Dermis blood vessel endothelial cell (primary cell): ENCODE measurements at places on chromosomes 11 and 22.

DNA sequence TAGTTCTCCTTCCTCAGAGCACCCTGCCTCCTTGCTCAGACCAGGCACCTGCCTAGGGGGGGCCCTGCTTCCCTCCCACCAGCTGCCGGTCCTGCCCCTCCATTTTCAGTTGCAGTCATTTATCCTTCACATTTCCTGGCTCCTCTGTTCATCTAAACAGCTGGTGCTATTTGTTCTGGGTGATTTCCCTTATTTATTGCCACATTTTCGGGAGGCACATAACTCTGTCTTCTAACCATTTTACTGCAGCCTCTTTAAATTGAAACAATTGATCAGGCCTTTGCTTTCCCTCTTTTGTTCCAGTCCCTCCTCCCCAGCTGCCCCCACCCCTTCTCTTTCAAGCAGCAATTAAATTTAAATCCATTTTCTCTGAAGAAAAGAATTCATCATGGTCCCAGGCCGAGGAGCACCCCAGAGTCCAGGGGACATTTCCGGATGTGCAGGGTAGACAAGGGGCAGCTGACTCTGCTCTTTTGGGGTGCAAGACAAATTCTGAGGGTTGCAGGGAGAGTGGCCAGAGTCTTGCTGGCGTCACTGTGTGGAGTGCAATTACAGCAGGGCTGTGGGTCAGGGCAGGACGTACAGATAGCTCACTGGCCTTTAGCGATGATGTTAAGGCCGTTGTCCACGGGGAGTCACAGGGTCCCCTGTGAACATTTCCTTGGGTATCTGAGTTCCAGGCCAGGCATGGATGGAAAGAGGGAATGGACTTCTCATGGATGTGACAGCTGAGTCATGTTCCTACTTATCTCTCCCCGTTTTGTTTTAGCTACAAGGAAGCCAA is 476.4 kb downstream of the TBC1D22A start:
- DNase-seq, result no peak

- peak; percentile 56 for DNase-seq
These were observed 37.8 kb downstream of the SLC5A1 start for GRCh38 chr22:32080904-32081303.

DNA sequence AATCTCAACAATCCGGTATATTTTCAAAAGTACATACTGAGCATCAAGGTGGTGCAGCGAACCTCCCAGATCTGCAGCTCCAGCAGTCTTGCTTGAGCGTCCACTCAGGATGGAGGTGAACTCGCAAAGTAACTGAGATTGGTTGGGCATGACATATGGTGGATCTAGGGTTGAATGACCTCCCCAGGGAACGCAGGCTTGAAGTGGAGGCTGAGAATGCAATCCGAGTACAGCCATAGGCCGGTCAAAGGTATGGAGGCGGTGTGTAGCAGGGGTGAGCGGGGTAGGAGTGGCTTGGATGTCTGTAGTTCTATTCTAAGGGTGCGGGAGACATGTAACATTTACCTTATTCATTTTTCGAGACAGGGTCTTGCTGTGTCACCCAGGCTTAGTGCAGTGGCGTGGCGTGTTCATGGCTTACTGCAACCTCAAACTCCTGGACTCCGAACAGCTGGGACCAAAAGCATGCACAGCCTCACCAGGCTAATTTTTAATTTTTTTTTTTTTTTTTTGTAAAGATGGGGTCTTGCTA is 631 bp upstream of the C22orf39 start:
- DNase-seq, result peak; percentile 59

GRCh38 chr11:134267461-134267860 is 8.7 kb upstream of the GLB1L3 start:
- DNase-seq, result no peak

DNA sequence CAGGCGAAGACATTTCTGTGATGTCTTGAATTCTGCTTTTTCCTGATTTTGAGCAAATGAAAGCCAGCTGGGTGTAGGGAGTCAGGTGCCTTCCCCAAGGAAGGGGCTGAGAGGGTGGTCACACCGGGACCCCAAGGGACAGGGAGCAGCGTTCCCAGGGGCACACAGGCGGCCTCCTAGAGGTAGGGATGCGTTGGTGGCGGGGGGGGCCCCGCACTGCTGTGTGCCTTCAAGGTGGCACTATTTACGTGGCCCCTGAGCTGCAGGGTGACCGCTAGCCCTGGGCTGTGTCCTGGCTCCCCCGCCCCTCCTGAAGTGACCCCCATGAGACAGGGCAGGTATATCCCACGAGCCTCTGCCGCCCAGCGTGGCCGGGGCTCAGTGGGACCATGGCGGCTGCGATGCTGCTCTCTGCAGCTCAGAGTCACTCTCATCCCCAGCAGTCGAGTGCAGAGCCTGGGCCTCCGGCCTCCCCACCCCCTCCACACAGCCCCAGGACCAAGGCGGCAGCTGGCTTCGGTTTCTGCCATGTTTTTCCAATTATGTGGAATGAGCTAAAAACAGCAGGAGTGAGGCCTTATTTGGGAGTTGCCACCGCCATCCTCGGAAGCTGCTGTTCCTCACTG is 60.9 kb downstream of the LRP5 start:
- DNase-seq, result no peak

DNA sequence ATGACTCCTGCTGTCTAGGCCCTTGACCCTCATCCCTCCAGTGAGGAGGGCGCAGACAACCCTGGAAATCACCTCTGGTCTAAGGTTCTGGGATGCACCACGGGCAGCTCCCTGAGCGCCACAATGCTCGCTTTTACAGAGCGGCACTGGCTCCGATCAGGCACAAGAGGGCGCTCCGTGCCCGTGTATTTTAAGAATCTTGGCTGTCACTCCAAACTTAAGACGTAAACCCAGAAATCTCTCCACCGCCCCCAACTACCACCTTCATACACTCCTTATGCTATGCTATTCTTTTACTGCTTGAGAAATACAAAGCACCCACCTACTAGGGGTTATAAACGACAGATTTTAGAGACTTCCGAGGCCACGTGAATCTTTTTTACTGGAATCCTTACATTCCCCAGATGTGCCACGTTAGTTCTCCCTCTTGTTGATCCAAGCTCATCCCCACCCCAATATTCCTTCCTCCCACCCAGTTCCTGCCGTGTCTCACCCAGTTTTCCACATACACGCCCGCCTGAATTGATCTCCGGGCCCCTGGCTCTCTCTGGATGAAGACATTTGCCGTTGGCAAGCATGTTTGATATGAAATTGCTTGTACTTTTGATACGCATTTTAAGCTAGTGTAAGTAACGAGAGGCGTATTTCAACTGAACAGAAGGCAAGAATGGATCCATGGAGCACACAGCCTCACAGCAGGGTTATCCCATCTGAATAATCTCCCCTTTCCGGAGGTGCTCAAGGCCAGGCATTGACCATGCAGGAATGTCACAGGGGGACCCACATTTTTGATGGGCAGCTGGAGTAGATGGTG is 453.5 kb downstream of the OPCML start:
- peak; percentile 69 for DNase-seq

GRCh38 chr11:42170601-42171000 is 711.1 kb upstream of the LRRC4C start:
- no peak for DNase-seq

DNA sequence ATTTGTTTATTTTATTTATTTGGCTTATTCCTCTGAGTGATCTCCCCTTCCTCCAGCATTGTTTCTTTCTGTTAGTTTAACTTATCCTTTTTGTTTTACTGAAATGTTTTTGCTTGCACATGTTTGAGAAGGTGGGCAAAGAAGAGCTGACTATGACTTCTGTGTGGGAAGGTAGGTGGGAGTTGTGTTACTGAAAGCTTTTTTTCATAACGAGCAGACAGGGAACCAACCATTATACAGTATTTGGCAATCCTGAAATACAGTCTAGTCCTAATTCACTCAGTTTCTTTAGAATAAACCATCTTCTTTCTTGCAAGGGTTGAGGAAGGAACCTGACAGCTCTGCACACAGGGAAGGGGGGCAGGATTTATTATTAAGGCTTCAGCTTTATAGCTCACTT is 37.0 kb upstream of the PAK1 start:
- DNase-seq, result no peak

- DNase-seq, result no peak
These were observed 6.6 kb downstream of the EEF1G start for GRCh38 chr11:62567018-62567633.

DNA sequence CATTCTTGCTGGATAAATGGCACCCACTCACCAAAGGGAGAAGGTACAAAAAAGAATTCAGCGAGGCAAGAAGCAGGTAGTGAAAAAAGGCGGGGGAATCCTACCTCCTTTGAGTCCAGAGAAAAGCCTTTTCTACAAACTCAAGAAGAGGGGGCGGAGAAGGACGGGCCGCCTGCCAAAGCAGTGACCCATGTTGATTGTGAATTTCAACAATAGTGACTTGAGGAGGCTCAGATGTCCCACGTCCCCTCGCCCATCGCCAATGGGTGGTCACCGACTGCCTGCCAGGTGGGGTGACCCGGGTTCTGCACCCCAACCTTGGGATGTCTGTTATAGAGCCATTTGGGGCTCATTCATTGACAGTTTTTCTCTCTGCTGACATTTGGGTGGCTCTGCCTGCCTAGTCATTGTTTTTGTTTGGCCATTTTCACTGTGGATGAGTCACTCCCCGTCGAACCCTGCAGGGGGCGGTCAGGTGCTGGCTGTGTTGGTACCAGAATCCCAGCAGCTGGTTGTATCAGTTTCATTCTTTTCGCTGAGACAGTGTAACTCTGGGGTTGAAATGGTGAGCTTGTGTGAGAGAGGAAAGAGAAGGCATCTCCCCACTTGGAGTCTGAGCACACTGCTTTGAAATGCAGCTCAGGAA is 163.4 kb upstream of the NCAM1 start:
- DNase-seq, result no peak

GRCh38 chr11:111225881-111226280 is 19.6 kb upstream of the POU2AF2 start:
- DNase-seq, result no peak

DNA sequence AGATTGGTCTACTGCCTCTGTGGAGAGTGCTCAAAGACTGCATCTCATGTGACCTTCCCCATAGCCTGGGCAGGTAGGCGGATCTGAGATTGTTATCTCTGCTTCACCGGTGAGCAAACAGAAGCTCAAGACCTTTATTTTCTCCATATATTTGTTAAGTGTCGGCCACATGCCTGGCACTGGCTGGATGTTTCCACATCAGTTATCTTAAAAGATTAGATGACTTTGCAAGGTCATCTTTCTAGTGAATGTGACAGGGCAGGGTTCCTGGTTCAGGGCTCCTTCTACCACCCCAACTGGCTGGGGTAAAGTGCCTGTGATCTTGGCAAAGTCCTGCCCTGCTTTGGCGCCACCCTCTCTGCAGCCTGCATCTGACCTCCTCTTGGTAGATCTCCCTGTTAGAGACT is 125.0 kb downstream of the CCDC81 start:
- no peak for DNase-seq

DNA sequence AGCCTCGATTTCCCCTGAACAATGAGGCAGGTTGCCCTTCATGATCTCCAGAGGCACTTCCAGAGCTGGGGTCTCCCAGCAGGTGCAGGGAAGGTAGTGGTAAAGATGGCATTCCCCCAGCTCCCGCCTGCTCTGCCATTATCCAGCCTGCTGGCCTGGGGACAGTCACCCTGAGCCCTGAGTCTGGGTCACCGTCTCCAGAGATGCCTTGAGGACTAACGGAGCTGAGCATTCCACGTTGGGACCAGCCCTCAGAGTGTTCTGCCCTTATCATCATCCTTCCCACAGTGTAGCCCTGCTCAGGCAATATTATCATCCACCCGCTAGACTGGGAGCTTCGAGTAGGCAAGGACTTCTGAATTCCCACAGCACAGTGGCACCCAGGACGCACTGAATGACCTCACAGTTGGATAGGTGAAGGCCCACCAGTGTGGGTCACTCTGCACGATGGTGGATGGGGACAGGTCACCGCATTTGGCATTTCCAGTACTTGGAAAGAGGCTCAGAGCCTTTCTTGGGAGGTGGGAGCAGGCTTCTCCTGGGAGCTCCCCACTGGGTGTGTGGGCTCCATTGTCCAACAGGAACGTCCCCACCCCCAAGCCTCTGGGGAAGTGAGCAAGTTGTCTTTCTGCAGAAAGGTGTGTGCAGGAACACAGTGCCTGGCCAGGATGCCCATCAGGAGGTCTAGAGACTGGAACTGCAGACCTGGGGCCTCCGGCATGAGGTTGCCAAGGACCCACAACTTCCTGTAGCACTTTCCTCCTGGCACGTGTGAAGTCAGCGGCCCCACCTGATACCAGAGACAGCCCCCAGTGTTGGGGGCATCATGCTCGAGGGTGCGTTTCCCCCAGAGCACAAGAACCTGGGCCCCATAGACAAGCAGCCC is 51.4 kb upstream of the WNT7B start:
- no peak for DNase-seq

DNA sequence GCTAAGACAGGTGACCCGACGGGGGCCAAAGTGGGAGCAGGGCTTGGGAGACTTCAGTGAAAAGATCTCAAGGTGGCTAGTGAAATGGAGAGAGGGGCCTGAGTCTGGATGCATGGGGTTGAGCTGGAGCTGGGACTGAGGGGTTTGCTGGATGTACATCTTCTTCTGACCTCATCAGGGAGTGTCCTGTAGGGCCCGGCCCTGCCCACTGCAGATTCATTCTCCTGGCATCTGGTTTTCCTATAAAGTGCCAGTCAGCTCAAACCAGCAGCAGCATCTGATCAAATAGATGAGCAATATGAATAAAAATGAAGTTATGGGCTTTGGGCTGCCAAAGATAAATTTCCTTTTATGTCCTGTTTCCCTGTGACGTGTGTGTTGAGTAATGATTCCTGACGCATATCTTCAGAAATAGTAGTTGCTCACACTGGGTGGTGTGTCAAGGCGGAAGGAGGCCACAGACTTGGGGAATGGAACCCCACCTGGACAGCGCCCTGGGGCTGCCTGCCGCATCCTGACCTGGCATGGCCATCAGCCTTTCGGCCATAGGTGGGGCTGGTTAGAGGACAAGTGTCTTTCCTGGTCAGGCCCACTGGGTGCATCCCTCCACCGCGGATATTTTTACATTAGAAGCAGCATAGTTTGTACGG is 135.4 kb downstream of the OSBP2 start:
- DNase-seq, result peak; percentile 92

DNA sequence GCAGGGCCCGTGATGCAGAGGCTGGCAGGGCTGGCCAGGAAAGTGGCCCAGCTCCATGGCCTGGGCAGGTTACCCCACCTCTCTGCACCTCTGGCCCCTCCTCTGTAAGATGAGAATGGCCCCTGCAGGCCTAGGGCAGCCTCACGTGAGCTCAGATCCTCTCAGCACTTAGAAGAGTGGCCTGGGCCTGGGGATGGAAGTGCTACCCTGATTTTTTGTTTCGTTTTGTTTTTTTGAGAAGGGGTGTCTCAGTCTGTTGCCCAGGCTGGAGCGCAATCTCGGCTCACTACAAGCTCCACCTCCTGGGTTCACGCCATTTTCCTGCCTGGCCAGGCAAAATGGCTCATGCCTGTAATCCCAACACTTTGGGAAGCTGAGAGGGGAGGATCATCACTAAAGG is 982 bp downstream of the APOBEC3H start:
- DNase-seq, result no peak

- DNase-seq, result no peak
These were observed 370.1 kb upstream of the ARHGAP42 start for GRCh38 chr11:100316952-100317351.

DNA sequence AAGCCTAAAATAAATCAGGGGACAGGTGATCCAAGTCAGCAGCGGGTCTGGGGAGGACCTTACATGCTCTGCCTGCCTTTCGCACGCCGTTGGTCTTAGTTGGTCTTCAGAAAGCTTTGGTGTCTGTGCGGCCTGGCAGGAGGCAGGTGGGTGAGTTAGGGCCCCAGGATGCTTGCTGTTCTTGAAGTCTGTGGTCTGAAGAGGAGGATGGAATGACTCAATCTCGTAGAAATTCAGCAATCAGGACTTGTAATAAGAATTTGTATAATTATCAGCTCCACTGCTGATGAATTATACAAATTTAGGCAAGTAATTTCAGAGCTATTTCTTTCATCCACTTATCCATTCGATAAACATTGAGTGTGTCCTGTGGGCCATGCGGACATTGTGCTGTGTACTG is 138.5 kb downstream of the FEZ1 start:
- DNase-seq, result no peak
